ENCODE measurements at places on chromosomes 5 and 9. TPM values are rescaled to one million over a fixed set of nuclear protein-coding genes. Genes with fewer than 3 reads are reported as not detected.

DNA sequence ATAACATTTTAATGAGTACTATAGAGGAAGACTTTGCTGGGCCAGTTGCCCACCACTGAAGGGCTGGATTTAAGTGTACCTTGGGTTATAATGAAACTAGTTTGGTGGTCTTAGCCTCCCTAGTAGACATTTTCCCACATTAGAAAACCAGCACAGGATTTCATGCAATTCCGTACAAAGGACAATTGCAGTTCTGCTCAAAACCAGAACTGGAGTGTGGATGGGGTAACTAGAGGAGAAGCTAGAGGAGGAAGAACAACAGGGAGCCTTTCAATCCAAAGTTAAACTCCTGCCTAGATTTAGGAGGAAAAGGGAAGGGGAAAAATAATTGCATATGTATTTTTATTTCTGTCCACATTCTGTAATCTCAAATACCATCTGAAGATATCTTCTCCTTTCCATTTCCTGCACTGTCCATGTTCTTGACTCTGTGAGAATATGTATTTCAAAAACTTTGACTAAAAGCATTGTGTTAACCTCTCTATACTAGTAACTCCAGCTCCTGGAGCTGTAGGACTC is 97.5 kb upstream of the SSBP2 start:
- DNase-seq, result no peak
- no peaks in the 10 kb centered on the region for H3K27me3 ChIP-seq
- no peaks in the 10 kb centered on the region for H3K36me3 ChIP-seq
- H3K4me3 ChIP-seq, result no peak overlapping the region
- peaks cover 15% of the 10 kb centered on the region for H3K4me1 ChIP-seq

- no peak overlapping the region for H3K27ac ChIP-seq
- H3K36me3 ChIP-seq, result no peaks in the 10 kb centered on the region
- H3K4me1 ChIP-seq, result no peaks in the 10 kb centered on the region
- H3K27me3 ChIP-seq, result no peaks in the 10 kb centered on the region
- no peak overlapping the region for H3K4me3 ChIP-seq
These were observed 31.9 kb upstream of the CEP120 start for GRCh38 chr5:123455095-123455494.

DNA sequence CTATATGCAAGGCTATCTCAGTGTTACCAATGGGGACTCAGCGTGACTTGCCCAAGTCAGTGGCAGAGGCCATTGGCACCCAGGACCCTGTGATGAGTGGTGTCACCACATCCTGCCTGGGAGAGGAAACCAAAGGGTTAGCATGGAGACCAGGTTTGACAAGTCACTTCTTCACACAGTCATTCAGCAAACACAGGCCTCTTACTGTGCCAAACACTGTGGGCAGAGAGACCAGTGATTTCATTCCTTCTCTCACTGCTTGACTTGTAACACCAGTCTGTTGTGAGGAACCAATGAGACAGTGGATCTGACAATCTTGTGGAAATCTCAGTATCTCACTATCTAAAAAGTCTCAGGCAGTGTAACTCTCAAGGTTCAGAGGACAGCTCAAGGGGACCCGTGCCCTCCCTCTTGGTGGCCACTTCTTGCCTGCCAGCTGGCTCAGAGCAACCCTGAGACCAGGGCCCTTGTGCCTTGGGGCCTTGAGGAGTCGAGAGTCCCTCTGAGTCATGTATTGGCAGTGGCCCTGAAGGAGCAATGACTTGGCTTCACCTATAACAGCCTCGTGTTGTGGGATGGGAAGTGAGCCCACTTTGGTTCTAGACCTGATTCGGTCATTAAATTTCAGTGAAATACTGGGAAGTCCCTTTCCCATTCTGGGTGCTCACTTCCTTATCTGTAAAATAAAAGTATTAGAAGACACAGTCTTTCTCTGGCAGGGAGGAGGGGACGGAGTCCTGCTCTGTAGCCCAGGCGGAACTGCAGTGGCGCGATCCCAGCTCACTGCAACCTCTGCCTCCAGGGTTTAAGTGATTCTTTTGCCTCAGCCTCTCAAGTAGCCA is 1.6 kb downstream of the FABP6 start:
- H3K4me3 ChIP-seq, result no peak overlapping the region
- no peaks in the 10 kb centered on the region for H3K27me3 ChIP-seq
- no peak overlapping the region for H3K27ac ChIP-seq
- no peak for DNase-seq
- peaks cover 11% of the 10 kb centered on the region for H3K36me3 ChIP-seq

SLCO6A1 gene
- total RNA-seq, result 0.46 TPM

DNA sequence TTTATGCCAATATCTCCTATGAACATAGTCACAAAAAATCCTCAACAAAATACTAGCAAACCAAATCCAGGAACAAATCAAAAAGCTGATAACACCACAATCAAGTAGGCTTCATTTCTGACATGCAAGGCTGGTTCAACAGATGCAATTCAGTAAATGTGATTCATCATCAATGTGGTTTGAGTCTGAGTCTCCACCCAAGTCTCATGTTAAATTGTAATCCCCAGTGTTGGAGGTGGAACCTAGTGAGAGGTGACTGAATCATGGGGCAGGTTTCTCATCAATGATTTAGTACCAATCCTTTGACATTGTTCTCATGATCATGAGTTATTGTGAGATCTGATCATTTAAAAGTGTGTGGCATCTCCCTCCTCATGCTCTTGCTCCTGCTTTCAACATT is 1072.7 kb downstream of the NR2F1-AS1 start:
- H3K27ac ChIP-seq, result no peak overlapping the region
- no peaks in the 10 kb centered on the region for H3K4me1 ChIP-seq
- no peaks in the 10 kb centered on the region for H3K27me3 ChIP-seq
- no peak for DNase-seq
- H3K4me3 ChIP-seq, result no peak overlapping the region

DNA sequence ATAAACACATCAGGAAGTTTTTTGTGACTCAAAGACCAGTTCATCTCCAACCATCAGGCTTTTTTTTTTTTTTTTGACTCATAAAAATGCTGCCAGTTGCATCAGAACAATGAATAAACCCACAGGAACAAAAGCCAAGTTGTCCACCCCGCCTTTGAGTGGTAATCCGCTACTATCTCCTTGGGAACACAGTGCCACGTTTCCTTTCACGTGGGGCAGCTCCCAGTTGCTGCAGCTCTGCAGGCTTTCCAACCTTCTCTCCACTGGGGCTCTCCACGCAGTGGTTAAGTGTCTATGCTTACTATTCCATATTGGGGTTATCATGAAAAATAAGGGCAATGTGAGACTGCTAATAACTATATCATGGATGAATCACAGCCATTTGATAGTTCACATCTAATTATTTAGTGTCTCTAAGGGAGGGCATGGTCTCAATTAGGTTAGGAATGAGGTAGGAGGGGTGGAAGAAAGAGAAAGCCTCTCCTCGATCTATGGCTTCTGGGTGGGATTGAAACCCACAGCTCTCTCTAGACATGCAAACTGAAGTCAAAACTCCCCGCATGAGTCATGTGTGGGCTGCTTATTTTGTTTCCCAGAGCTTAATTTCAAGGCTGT is 55.8 kb upstream of the ACTBL2 start:
- no peak overlapping the region for H3K27ac ChIP-seq
- no peaks in the 10 kb centered on the region for H3K27me3 ChIP-seq
- no peak overlapping the region for H3K4me3 ChIP-seq
- H3K36me3 ChIP-seq, result no peaks in the 10 kb centered on the region
- no peaks in the 10 kb centered on the region for H3K4me1 ChIP-seq

DNA sequence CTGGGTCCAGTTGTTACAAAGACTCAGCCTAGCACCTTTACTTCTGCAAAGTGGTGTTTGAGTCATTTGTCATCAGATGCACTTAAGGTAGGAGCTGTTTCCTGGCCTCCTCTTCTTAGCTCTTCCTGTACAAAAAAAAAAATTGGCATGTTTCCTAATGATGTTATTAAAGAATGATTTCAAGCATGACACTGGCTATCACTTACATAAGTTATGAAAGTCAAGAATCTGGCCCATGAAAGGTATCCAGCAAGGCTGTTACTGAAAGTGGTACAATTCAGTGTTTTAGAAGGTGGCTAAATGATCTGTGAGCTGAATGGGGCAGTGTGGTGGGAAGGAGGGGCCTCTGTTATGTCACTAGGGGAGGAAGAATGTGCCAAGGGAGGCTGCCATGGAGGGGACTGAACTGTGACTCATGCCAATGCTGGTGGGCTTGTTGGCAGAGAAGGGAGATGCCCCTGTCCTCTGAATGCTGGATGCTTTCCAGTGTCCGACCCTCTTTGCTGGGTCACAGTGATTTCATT is 175.1 kb upstream of the MAP1B start:
- no peak for DNase-seq
- no peak overlapping the region for H3K27ac ChIP-seq
- no peaks in the 10 kb centered on the region for H3K4me1 ChIP-seq
- H3K36me3 ChIP-seq, result no peaks in the 10 kb centered on the region

Data from H9 (cell line).